Bronchial epithelial cell (primary cell): ENCODE measurements at places on chromosomes 7 and 10.
A peak's percentile ranks its signal among the peaks of the same experiment; 100 is the strongest.

- DNase-seq, result no peak
These were observed 3.8 kb upstream of the GTF2I start for GRCh38 chr7:74653686-74654181.

DNA sequence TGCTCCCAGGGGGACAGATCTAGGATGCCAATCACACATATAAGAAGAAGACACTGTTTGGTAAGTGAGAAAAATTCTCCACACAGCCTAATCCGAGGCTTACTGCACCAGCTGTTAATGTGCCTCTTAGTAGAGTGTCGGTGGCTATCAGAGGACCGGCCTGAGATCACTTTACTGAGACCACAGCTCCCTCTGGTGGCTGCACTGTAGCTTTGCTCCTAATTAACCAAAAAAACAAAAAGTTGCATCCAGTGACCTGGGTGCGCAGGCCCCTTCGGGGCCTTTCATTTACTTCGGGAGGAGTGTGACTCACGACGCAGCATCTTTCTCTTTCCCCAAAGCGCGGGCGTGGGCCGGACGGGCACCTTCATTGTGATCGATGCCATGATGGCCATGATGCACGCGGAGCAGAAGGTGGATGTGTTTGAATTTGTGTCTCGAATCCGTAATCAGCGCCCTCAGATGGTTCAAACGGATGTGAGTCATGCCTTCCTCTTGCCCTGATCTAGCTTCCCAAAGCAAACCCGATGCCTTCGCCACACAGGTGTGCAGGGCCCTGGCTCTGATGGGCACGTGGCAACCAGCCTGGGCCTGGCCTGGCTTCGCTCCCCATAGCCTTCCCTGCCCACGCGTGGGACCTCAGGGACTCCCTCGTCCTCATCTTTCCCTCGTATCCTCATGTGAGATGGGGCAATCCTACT, 56.7 kb downstream of the MKI67 start:
- peak; percentile 85 for DNase-seq

DNA sequence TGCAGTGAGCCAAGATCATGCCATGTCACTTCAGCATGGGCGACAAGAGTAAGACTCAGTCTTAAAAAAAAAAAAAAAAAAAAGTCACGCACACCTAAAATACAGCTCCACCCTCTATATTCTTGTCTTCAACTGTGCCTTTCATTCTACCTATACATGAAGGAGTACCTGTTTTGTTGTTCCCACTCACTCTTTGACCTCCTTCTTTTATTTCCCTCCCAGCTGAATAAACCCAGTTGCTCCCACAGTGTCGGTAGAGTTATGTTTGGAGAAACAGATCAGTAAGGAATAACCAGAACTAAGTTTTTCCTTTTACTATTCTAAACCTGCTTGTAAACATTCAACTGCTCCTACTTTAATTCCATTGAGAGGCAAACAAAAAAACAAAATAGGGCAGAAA, 50.3 kb downstream of the IDE start:
- no peak for DNase-seq

- DNase-seq, result peak; percentile 67
These were observed 76.8 kb downstream of the GATA3 start for GRCh38 chr10:8130973-8131911.

DNA sequence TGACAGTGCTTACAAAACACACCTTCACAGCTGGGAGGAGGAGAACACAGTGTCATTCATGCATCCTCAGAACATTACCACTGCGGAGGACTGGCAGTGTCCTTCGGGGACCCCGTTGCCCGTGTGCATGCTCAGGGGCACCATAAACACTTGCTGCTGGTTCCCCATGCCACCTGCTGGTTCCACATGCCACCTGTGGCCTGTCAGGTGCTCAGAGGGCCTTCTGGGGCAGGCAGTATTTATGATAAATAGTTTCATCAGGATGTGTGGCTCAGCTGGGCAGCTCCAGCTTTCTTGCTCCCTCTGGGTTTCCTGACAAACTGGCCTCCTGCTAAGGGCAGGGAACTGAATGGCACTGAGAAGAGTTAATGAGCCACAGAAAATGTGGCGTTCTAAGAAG, 32.1 kb downstream of the CELF2 start:
- no peak for DNase-seq

DNA sequence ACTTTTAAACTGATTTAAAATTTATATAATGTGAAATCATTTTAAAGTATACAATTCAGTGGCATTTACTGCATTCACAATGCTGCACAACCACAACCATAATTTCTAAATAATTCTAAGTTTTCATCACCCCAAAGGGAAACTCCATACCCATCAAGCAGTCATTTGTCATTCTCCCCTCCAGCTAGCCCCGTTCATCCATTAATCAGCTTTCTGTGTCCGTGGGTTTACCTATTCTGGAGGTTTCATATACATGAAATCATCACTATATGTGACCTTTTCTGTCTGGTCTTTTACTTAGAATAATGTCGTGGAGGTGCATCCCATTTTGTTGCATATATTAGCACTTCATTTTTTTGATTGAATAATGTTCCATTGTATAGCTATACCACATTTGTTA, 214.1 kb downstream of the ADK start:
- DNase-seq, result no peak

GRCh38 chr10:121070275-121071070, 219.3 kb downstream of the WDR11 start:
- DNase-seq, result peak; percentile 48

DNA sequence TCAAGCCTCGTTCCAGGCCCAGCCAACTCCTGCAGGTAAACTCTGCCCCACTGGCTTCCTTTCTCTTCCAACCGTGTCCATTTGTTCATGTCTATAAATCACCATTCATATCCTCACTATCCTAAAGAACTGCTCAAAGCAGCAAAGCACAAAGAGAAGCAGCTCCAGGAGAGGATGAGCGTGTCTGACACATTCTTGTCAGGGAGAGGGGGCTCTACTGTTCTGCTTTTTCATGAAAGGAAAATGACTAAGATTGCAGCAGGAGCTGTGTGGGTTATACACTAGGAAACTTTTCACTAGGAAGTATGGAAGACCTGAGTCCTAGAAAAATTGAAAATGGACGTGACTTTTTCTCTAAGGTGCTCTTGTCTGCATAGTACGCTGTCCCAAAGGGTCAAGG, 16.7 kb downstream of the AGFG2 start:
- DNase-seq, result no peak

GRCh38 chr10:49093922-49094321, 21.4 kb downstream of the VSTM4 start:
- no peak for DNase-seq

- peak; percentile 90 for DNase-seq
These were observed 128.5 kb downstream of the TNS3 start for GRCh38 chr7:47453093-47454061.

DNA sequence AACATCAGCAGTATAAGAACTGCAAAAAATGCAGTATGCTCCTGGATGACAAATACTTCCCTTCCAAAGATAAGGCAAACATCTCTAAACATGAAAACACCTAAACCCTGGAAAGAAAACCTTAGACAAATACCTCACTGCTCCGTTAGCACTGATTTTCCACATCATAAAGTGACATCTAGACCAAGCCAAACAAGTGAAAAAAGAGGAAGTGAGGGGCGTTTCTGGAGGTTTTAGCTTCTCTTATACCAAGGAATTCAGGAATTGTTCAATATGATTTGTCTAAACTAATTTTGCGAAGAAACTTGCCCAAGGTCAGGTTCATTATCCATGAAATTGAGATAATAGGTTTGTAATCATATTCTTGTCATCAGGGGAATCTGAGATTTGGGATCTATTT, 279.7 kb downstream of the ADRA2A start:
- no peak for DNase-seq

DNA sequence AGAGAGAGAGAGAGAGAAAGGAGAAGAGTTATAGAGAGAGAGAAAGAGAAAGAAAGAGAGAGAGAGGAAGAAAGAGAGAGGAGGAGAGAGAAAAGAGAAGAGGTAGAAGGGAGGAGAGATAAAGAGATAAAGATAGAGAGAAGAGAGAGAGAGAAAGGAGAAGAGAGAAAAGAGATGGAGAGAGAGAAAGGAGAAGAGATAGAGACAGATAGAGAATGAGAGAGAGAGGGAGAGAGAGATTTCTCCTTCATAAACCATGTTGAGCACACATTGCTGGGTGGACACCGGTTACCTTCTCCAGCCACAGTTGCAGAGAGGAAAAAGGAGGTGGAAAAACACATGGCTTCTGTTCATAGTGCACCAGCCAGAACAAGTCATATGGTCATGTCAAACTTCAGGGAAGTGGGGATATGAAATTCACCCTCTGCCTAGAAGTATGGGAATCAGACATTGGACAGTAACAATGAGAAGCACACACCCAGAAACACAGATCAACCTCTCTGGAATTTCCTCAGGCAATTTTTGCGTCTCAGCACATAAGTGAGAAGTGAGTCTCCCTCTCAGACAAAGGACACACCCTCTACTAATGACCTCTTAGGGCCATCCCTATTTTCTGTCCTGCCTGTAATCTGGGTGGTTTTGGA, 172.5 kb upstream of the SVIL start:
- DNase-seq, result peak; percentile 98
